RPMI8226 (cell line): ENCODE measurements at places on chromosomes 7 and 10.

DNA sequence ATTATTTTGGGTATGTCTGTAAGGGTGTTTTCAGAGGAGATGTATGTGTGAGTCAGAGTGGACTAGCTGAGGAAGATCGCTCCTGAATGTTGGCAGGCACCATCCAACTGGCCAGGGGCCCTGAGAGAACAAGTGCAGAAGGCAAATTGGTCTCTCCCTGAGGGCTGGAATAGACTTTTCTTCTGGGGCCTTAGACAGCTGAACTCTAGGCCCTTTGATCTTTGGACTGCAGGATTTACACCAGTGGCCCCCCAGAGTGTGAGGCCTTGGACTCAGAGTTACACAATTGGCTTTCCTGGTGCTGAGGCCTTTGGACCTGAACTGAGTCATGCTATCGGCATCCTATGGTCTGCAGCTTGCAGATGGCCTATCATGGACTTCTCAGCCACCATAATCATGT lies 217.2 kb downstream of the REEP3 start:
- DNase-seq, result no peak

DNA sequence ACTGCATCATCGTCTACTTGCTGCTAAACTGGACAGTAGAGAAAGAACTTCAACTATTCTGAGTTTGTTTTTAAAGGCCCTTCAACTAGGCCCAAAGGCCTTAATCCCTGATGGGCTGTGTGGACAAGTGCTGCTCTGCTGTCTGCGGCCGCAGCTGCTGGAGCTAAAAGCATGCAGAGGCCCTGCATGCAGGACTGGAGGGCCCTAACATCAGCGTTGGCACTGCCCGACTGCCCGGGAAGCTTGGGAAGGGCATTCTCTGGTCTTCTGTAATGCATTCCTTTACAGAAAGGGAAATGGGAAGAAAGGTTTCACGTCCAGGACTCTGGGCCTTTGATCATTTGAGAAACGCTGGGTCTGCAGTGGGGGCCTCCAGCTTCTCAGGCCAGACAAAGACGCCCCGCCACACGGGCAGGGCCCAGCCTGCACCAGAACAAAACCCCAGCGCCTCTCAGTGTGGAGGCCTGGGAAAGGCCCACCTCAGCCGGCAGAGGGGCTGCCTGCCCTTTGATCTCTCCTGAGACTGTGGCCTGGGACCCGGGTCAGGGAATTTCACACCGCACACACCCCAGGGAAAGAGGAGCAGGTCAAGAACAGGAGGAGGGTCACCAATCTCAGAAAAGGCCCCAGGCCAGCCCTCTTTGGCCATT lies 229.3 kb downstream of the DNAJB6 start:
- DNase-seq, result no peak

- no peak for DNase-seq
These were observed 48.6 kb upstream of the PSMG3 start for GRCh38 chr7:1618475-1618874.

DNA sequence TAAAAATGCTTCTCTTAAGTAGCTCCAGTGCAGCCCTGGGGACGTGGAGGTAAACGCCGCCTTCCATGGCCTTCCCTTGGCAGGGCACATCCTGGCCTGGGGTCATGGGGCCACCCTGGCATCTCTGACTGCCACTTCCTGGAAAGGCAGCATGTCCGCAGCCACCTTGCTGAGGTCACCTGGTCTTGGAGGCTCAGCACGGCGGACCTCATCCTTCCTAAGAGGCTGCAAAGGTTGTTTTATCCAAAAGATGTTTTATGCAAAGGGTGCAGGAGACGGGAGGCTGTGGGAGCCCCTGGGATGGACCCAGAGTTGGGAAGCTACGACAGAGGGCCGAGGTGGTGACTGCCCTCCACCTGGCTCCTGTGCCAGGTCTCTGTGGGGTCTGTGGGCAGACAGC lies 106.0 kb downstream of the TCERG1L start:
- DNase-seq, result no peak
